DMS79 (cell line): ENCODE measurements at places on chromosomes 2 and 18.
A peak's percentile ranks its signal among the peaks of the same experiment; 100 is the strongest.

DNA sequence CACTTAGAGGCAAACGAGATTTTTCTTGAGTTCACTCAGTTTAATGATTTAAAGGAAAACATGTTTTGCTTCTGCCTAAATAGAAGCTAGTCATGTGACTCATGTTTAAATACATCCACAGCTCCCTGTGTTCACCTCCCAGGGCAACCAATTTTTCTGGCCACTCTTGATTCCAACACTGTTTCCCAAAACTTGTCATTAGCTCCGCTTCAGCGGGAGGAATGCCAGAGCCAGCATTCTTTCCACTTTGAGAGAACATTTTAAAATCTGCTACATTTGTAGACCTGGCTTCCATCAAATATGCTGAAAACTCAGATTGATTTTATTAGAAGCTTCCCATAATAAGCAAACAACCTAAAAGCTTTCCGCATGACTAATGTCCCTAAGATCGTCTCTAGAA, 2.8 kb upstream of the CYS1 start:
- no peak for DNase-seq

DNA sequence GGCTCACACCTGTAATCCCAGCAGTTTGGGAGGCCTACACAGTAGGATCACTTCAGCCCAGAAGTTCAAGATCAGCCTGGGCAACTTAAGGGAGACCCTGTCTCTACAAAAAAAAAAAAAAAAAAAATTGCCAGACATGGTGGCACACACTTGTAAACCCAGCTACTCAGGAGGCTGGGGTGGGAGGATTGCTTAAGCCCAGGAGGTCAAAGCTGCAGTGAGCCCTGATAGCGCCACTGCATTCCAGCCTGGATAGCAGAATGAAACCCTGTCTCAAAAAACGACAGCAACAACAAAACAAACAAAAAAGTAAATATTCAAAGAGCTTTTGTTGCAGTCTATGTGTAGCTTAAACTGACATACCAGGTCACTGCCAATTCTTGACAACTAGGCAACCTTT, 63.1 kb upstream of the TANK start:
- no peak for DNase-seq

- no peak for DNase-seq
Observed at GRCh38 chr2:236307641-236308040, 43.4 kb upstream of the ASB18 start.

DNA sequence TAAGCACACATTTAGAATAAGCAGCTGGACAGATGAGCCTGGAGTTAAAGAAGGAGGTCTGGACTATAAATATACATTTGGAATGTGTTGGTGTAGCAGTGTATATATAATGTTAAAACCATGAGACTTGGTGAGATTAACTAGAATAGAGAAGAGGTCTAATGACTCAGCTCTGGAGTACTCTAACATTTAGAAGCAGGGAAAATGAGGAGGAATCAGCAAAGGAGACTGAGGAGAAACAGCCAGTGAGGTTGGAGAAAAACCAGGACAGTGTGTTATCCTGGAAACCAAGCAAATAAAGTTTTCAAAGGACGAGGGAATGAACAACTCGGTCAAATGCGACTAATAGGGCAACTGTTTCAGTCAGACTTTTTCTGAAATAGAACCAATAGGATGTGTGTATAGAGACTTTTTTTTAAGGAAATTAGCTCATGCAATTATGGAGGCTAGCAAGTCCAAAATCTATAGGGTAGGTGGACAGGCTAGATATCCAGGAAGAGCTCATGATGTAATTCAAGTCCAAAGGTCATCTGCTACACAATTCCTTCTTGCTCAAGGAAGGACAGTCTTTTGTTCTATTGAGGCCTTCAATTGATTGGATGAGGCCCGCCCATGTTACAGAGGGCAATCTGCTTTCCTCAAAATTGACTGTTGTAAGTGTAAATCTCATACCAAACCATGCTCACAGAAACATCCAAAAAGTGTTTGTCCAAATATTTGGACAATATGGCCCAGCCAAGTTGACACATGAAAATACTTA, 10.8 kb upstream of the SESTD1 start:
- DNase-seq: no peak

GRCh38 chr2:111944531-111945210, 46.3 kb downstream of the MERTK start:
- peak; percentile 19 for DNase-seq

GRCh38 chr2:164052006-164052405, 316.2 kb upstream of the FIGN start:
- no peak for DNase-seq

- DNase-seq: no peak
Observed at GRCh38 chr2:208545403-208546042, 138.9 kb downstream of the PTH2R start.
